Keratinocyte (primary cell): ENCODE measurements at places on chromosomes 3 and 15. TPM values are rescaled to one million over a fixed set of nuclear protein-coding genes. Genes with fewer than 3 reads are reported as not detected.

DNA sequence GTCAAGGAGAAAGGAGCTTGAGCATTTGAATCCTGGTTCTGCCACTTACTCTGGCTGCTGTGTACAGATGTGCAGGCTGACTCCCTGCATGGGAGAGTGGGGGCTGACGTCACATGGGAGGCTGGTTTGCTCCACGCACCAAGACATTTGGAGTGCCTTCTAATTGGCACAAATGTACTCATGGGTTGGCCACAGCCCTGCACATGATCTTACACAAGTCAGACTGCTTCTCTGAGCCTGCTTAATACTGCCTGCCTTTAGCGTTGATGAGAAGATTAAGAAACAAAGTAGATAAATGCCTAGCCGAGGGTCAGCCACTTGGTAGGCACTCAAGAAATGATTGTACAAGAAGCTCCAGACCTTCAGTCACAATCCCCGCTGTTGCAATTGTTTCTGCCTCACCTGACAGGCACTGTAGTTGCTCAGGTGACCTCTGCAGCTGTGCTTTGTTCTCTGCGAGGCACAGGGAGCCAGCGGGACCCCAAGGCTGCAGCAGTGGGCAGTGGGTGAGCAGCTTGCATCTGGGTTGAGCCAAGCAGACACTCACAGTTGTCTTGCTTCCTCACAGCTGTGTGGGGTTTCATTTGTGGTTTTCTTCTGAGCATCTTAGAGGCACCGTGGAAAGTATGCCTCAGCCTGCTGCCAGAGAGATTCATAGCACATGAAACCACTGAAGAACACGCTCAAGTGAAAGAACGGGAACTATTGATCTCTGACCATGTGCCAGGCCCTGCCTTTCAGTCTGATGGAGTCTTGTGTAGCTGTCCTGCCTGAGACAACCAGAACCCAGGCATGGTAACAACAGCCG is 33.1 kb downstream of the GRK7 start:
- no peak for DNase-seq

DNA sequence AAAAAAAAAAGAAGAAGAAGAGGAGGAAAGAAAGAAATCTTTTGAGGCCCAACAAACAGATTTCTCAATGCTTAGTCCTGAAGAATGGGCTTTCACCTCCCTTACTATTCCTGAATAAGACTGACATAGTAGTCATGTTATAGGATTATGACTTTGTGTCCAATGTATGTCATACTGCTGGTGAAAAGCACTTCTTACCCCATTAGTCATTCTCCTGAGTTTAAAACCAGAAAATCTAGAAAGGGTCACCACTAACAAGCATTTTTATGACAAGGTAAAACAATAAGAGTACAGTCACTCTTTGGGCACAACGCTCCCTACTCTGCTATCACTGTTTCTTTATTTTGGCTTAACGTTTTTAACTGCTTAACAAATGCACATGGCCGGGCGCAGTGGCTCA is 88.2 kb downstream of the IGSF11 start:
- DNase-seq: no peak

CHRNB4 gene
- 0.04 to 0.17 TPM (median 0.06 TPM) in 3 replicates for polyA plus RNA-seq

- peak; percentile 33 for DNase-seq
These were observed 14.4 kb downstream of the ABHD17C start for GRCh38 chr15:80709542-80709941.

CLEC3B gene
- 0.08 TPM in 1 of 3 replicates, not detected in the others for polyA plus RNA-seq

GRCh38 chr15:98953968-98954367 is 53.6 kb downstream of the PGPEP1L start:
- DNase-seq: no peak

DNA sequence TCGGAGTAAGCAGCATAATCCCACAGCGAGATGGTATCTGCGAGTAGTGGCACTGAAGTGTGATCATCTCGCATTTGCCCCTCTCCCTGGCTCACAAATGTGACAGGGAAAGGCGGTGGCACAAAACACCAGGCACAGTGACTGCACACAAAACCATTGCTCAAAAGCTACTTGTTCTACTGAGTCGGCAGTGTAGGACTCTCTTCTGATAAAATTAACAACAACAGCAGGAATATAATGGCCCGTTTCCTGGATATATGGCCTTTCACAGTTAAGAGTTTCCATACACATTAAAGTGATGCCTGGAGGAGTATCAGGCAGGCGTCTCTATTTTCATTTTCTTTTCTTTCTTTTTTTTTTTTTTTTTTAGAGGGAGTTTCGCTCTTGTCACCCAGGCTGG is 69.0 kb downstream of the MYO1E start:
- no peak for DNase-seq

CAMK1 gene
- 1.1 to 2.4 TPM (median 2.3 TPM) in 3 replicates for polyA plus RNA-seq

- DNase-seq: no peak
These were observed 28.6 kb upstream of the ITPKA start for GRCh38 chr15:41464889-41465580.

DNA sequence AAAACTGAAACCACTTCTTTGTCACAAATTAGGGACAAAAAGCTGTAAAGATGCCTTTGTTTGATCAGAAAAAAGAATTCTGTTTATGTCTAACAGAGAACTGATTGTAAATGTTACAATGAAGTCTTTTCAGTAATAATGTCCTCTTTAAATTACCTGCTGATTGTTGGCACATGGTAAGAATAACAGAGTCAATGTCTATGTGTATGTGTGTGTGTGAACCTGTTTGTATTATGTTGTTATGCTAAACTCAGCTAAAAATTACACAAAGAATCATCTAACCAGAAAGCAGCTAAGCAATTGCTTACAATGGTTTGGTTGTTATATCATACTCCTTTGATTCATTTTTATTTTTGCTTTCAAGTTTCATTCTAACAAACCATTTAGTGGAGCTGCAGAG is 159.1 kb upstream of the PDZRN3 start:
- no peak for DNase-seq
